ENCODE measurements at places on chromosomes 1 and 21. TPM values are rescaled to one million over a fixed set of nuclear protein-coding genes. Genes with fewer than 3 reads are reported as not detected.

The KISS1 gene
- total RNA-seq, result 2.1 TPM

The TATDN3 gene
- total RNA-seq, result 7.0 TPM

The CFHR3 gene
- total RNA-seq, result not detected

The B3GALT5 gene
- total RNA-seq, result 0.06 TPM

The C1orf52 gene
- total RNA-seq, result 9.2 TPM

The AMY2B gene
- 0.65 TPM for total RNA-seq

The KRTAP13-2 gene
- total RNA-seq, result not detected

The TRIM46 gene
- total RNA-seq, result 4.5 TPM

The LENEP gene
- not detected for total RNA-seq

The OLIG2 gene
- total RNA-seq, result not detected

The SUSD4 gene
- total RNA-seq, result 0.13 TPM

The SPSB1 gene
- total RNA-seq, result 31.0 TPM

The CNN3 gene
- 506 TPM for total RNA-seq

The EPHA2 gene
- 298 TPM for total RNA-seq

The ST6GALNAC5 gene
- total RNA-seq, result not detected

The PRR9 gene
- not detected for total RNA-seq

The IRF6 gene
- total RNA-seq, result 1.5 TPM

The MMEL1 gene
- 1.6 TPM for total RNA-seq

The HSPB7 gene
- total RNA-seq, result not detected

The LRRC40 gene
- 28.6 TPM for total RNA-seq

The FMO2 gene
- total RNA-seq, result 0.32 TPM

The OR6K3 gene
- not detected for total RNA-seq

The CFHR5 gene
- total RNA-seq, result not detected

The TRIM58 gene
- total RNA-seq, result 0.06 TPM

The SMYD2 gene
- 26.2 TPM for total RNA-seq

The CELA2B gene
- total RNA-seq, result not detected

The DEPDC1 gene
- total RNA-seq, result 10.8 TPM

The RGS13 gene
- total RNA-seq, result not detected

The CAMK2N1 gene
- 5.2 TPM for total RNA-seq

The LRRN2 gene
- total RNA-seq, result 0.19 TPM

The TACSTD2 gene
- total RNA-seq, result 33.0 TPM

The SDC3 gene
- total RNA-seq, result 44.7 TPM

The KCNE2 gene
- not detected for total RNA-seq

The SMIM1 gene
- 0.44 TPM for total RNA-seq

The TMEM269 gene
- total RNA-seq, result not detected

The CFAP141 gene
- total RNA-seq, result not detected

The OR2T29 gene
- not detected for total RNA-seq

The ERICH3 gene
- not detected for total RNA-seq

The PTGFRN gene
- total RNA-seq, result 142 TPM

Measured in bladder microvascular endothelial cell (primary cell).